Right hindlimb (tissue), 1 donor: ENCODE measurements at places on chromosomes 1 and 21.

GRCh38 chr1:2496087-2496622, 20.1 kb downstream of the PLCH2 start:
- DNase-seq, result no peak

DNA sequence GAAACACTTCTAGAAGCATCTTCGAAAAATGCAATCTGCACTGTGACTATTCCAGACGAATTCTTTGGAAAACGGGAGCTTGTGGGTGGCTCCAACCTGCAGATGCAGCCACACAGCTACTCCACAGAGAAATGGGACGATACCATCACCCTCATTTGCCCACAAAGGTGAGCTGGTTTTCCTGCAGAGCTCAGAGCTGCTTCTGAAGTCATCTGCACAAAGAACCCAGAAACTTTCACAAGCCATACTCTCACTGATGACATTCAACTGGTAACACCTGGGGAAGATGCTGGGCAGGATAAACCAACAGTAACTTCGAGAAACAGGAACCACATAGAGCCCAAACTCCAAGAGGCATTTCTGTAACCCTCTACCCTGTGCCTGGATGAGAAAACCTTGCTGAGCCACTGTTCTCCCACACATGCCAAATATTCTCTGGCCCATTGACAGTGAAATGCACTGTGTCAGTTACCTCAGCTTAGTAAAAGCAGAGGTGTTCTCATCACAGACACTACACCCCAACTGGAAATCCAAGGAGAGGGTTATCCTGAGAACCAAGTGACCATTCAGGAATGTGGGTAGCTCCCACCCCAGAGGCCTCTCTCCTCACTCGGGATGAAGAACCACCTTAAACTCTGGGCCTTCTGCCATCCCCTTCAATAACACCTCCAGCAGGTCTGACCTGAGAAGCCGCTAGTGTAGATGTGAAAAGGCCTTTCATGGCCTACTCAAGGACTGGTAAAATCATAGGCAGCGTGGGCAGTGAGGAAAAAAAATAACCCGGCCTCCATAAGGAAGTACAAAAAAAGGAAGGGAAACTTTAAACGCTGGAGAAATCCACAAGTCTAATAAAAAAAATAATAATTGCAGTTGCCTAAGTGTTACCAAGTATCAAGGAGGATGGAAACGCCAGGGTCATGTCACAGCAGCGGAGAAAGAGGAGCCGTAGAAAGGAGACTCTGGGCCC, 56.7 kb downstream of the HSF2BP start:
- DNase-seq, result no peak

DNA sequence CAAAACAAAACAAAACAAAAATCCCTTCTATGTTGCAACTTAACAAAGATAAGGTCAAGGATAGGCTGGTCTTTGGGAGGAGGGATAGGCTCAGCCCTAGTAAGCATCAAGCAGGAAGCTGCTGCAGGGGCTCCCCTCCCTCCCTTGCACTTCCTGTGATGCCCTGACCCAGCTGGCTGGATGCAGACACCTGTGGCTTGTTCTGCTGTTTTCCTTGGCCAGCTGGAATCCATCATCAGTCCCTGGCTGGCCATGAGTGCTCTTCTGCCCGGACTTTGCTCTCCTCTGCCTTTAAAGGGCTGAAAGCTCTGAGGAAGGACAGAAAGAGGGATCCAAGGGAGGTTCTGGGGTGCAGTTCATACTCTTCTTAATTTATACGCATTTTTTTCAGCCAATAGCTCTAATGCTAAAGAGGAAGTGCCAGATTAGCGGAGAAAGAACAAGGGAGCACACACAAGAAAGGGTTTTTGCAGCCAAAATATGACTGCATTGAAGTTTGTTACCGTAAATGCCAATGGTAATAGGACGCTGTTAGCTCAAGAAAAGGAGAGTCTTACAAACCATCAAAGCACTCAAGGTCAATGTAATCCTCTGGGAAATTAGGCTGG, 19.9 kb upstream of the UBE2U start:
- DNase-seq, result peak; percentile 60

GRCh38 chr1:181765451-181766026, 282.2 kb downstream of the CACNA1E start:
- DNase-seq, result no peak

DNA sequence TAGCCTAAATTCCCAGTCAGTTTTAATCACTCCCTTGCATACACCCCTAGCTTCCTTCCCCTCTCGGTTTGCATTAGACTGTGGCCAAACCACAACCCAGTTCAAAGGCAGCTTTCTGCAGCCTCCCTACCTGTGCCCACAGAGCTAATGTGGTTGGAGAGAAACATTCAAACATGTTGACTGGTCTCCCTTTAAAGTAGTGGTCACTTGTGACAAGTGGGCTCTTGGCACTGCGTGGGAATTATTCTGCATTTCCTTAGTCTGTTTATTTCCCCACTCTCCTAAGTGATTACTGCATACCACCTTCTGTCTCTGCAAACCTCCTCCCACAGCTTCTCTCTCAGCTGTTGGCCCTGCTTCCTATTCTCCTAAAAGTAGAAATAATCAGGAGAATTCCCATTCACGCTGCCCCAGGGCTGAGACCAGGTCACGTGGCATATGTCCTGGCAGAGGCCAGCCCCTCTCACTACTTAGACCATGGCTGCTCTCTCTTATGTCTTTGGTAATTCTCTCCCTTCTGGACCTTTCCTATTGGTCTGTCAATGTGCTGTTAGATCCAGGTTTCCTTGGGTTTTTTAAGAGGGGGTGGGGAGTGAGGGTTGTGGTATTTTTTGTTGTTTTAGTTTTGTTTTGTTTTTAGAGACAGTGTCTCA, 38.4 kb upstream of the CD101 start:
- DNase-seq, result no peak

DNA sequence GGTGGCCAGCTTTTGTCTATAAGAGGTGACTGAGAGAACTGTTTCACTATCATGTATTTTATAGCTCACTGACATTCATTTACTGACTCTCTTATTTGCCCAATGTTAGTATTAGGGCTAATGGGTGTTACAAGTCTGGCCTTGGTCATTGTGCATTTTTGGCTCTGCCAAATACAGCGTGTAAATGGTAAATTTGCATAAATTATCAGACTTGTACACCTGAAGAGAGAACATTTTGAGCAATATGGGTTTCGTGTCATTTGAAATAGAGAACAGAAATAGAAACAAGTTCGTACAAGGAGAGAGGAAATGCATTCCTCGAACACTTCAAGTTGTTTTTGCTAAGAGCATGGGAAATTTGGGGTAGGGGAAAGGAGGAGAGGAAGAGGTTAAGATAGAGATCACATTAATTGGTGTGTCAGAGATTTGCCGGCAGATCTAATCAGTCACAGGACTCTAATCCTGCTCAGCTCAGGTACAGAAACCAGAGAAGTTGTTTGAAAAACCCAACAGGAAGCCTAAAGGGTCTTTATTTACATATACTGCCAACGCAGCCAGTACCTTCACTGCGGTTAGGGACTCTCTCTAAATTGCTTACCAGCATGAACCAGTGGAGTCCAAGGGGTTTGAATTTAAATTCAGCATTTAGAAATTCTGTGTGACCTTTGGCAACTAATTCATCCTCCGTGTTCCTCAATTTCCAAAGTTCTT, 261.5 kb downstream of the GPATCH2 start:
- no peak for DNase-seq

DNA sequence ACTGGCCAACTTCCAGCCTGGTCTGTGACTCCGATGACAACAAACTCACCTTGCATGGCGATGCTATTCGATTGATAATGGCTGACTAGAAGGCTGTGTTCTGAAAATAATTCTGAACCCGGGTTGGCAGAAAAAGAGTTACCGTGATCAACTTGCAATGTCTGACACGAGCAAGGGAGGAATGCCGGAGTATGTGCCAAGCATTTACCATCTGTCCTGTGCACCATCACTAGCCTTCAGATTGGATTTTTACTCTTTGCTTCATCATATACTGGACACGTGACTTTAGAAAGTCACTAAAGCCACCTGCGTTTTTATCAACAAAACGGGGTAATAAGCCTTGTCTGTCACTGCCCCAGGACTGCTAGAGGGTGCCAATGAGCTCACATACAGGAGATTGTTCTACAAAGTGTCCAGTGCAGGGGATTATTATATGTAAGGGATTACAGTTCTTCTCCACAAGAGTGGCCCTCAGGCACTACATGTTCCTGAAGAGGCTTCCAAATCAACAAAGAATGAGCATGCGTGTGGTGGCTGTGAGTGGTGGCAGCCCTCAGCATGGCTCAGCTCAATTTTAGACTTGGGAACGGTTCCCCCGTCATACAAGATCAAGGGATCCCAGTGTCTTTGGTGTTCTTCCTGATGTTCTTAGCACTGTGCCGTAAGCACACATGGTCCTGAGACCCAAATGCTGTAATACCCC, 35.8 kb downstream of the SSBP3 start:
- no peak for DNase-seq

DNA sequence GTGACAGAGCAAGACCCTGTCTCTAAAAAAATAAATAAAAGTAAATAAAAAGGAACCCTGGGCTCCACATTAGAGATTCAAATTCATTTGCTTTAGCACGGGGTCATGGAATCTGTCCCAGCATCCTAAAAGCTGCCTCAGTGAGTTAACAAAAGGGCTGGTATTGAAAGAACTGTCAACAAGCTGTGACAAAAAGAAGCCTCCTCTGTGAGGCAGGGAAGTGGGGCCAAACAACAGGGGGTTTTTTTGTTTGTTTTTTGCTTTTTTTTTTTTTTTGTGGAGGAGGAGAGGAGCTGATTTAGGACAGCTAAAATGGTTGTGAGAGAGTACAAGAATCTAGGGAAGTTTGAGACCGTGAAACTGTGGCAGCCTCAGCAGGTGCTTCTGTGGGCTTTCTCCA, 115.7 kb downstream of the LIPI start:
- DNase-seq, result no peak

GRCh38 chr21:42556476-42556875, 42.8 kb downstream of the SLC37A1 start:
- no peak for DNase-seq

DNA sequence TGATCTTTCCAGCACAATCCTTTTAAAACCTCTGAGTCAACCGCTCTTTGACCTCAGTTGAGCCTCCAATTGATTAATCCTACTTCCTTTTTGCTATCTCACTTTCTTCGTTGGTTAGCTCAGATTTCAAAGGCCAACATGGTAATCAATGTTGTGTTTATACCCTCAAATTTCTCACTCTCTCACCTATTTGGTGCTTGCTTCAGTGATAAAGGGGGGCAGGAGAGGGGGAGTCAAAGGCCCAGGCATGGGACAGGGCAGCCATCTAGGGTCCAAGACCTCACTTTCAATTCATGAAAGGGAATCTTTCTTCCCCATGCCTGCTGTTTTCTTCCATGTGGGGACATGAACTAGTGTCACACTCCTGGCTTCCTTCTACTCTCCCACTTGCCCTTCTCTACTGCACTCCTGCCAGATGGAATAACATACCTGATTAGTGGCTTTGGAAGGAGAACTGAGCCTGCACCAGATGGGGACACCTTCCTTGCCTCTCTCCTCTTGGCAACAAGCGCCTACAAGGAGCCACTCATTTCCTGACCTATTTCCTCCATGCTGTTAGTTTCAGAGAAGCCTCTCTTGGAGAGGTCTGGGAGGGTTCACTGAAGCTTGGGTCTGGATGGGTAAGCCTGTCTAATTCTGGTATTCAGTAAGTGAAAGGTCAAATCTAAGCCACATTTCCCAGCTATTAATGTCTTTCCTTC, 73.3 kb upstream of the ARHGAP29 start:
- DNase-seq, result no peak

DNA sequence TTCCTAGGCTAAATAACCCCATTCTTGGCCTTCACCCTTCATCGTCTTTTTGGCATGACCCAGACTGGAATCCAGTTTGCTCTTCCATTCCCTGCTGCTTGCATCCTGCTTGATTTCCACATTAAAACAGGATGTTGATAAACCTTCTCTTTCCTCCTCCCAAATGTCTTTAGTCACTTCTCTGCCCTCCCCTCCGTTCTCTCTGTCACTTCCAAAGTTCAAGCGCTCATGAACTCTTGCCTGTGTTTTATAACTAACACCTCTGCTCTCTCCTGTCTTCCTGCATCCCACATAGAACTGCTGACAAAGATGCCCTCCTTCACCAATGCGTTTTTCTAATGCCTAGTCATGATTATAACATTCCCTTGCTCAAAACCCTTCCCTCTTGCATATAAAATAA, 65.6 kb upstream of the SLC44A3 start:
- DNase-seq, result no peak

- no peak for DNase-seq
Measured at GRCh38 chr1:99490031-99490430, 155.9 kb upstream of the PALMD start.
